ENCODE measurements at places on chromosomes 12 and 14.

DNA sequence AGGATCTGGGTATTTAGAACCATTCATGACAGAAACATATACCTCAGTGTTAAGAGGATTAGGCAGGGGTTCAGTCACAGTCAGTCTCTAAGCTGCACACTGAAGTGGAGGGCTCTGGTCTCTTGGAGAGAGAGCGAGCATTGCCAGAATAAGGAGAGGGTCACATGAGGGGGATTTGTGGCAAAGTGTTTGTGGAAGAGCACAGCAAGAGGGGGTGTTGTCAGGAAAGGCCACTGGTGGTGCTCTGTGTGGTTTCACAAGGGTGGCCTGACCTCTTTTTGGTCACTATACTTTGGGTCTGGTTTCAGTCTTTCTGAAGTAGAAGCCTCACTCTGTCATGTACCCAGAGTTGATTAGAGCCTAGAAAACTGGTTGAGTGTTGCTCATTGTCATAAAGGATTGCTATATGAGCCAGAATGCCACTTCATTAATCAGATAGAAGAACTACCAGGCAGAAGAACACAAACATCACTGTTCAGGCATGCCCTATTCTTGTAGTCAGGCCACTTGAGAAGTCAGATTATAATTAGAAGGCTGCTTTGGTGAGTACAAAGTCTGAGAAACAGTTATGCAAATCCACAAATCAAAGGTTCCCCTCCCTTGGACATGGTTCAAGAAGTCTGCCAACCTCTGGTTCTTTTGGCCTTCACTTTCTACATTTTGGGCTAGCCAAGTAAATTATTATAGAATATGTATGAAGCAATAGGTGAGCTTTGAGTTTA lies 8.4 kb downstream of the TMEM19 start:
- DNase-seq, result no peak

DNA sequence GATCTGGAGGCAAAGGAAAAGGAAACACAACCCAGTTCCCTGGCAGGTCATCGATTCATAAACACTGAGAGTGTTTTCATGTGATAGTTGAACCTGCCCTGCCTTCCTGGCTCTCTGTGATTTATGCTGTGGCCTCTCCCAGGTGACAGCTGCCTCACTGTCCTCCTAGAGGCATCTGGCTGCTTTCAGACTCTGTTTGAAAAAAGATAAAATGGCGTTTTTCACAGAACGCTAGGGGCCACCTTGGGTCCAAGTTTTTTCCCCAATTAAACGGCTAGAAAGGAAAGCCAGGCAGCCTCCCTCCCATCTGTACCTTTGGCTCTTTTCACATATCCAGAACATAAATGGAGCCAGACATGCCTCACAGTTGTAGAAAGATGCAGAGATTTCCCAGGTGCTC lies 252.6 kb upstream of the CCDC196 start:
- DNase-seq, result no peak

DNA sequence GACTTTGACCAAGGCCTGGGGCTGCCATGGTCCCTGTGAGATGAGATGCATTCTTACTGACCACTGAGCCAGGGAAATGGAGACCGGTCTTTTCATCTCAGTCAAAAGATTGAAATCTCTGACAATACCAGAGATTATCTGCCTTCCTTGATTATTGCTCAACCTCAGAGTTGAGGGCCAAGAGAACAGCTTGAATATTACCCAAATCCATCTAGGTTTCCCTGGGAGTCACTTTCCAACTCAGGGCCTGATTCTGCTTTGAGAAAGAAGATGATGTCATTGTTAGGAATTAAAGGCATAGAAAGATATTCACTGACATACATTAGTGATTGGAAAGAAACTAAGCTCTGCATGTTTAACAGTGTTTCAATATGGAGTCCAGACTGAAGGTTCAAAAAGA lies 515.9 kb upstream of the TBX3 start:
- no peak for DNase-seq

DNA sequence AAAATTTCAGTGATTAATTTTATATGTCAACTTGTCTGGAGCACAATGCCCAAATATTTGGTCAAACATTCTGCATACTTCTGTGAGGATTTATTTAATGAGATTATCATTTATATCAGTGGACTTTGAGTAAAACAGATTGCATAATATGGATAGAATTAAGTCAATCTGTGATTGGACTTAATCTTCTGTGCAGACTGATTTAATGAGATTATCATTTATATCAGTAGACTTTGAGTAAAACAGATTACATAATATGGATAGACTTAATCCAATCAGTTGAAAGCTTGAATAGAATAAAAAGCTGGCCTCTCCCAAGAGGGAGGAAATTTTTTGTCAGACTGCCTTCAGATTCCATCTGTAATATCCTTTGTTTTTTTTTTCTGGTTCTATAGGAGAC lies 1413.2 kb downstream of the LRFN5 start:
- no peak for DNase-seq

DNA sequence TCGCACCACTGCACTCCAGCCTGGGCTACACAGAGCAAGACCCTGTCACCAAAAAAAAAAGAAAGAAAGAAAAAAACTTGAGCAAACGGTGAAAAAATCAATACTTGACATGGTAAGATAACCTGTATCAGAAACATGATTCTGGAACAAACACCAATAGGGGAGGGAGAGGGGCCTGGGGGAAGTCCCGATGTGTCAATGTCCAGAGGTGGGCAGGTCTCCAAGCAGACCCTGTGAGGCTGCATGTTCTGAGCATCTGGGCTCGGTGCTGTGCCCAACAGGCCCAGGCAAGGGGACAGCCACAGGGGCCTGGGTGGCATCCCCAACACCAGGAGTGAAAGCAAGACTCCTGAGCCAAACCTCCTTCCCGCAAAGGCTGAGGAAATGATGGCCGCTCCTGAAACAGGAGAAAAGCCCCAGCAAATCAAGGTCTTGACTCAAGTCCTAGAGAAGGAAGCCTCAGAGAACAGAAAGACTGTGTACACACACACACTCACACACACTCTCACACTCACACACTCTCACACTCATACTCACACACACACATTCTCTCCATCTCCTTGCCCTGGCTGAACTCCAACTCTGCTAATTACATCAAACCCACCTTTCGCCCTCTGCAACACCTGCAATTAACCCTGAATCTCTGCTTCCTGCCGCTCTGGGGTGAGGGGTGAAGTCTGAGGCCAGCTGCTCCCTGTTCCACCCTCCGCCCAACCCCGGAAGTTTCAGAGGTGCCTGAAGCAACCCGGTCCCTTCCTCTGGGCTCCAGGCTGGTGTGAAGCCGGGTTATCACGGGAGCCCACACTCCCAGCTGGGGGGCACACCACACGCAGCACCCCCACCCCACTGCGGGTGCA lies 20.4 kb downstream of the CCDC88C start:
- no peak for DNase-seq

- no peak for DNase-seq
Measured at GRCh38 chr12:42969355-42969754, 379.8 kb upstream of the PRICKLE1 start.

DNA sequence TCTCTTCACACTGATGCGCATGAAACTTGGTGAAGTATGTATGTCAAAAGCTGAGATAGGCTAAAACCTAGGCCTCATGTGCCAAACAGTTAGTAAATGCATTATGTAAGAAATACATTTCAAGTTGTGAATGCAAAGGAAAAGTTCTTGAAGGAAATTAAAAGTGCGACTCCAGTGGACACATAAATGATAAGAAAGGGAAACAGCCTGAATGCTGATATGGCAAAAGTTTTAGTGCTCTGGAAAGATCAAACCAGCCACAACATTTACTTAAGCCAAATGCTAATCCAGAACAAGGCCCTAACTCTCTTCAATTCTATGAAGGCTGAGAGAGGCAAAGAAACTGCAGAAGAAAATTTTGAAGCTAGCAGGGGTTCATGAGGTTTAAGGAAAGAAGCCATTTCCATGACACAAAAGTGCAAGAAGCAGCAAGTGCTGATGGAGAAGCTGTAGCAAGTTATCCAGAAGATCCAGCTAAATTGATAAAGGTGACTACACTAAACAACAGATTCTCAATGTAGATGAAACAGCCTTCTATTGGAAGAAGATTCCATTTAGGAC lies 74.2 kb downstream of the GARIN6 start:
- no peak for DNase-seq

DNA sequence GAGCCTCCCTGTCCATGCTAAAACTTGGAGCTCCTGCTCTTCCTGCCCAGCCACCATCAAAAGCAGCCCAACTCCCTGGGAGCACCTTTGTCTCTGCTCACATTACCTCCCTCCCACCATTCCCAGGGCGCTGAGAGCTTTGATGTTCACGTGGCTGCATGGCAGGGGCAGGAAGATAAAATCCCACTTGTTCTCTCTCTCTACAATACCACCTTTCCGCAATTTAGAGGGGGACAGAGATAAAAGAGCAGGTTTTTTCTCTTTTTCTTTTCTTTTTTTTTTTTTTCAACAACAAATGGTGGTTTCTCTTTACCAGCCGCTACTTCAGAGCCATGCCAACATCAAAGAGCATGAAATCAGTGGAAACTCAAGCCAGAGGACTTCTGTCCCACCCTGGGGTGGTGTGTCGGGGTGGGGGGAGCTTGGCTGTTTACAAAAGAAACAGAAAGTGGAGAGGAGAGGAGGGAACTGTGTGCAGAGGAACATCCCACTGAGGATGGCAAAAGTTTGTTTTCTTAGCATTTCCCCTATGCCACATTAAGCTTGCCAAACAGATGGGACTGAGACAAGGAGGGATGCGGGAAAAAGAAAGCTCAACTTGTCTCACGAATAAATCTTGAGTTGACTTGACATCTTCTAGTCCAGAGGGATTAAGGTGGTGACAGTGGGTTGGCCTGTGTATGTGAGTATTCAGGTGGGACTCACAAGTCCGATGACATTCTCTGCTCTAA lies 103.7 kb upstream of the NUDT4 start:
- no peak for DNase-seq

GRCh38 chr12:9919443-9919842 lies 12.7 kb downstream of the CLEC2A start:
- DNase-seq, result no peak

DNA sequence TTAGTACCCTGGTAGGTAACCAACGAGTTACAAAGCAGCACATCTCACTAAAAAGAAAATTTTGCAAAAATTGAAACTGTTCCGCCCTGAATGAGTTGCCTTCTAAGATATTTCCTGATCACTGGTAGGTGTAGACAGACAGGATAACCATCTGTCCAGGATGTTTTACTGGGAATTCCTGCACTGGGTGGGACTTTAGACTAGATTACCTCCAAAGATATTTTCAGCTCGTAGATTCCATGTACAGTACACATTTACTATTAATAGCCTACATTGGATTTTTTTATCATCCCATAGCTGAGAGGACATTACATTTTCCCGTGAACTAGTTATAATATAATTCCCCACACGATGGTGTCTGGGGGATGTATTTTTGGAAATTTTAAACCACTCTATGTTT lies 139.6 kb downstream of the DYRK2 start:
- DNase-seq, result no peak

DNA sequence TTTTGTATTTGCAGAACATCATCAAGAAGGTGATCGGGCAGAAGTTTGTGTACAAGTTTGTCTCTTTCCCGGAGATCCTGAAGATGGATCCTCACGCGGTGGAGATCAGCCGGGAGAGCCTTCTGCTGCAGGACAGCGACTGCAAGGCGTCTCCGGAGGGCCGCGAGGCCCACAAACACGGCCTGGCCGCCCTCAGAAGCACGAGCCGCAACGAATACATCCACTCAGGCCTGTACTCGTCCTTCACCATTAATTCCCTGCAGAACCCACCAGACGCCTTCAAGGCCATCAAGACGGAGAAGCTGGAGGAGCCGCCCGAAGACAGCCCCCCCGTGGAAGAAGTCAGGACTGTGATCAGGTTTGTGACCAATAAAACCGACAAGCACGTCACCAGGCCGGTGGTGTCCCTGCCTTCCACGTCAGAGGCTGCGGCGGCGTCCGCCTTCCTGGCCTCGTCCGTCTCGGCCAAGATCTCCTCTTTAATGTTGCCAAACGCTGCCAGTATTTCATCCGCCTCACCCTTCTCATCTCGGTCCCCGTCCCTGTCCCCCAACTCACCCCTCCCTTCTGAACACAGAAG lies 52.8 kb downstream of the ELK3 start:
- no peak for DNase-seq

GRCh38 chr12:2785017-2785416 lies 9.8 kb upstream of the FKBP4 start:
- DNase-seq, result no peak

DNA sequence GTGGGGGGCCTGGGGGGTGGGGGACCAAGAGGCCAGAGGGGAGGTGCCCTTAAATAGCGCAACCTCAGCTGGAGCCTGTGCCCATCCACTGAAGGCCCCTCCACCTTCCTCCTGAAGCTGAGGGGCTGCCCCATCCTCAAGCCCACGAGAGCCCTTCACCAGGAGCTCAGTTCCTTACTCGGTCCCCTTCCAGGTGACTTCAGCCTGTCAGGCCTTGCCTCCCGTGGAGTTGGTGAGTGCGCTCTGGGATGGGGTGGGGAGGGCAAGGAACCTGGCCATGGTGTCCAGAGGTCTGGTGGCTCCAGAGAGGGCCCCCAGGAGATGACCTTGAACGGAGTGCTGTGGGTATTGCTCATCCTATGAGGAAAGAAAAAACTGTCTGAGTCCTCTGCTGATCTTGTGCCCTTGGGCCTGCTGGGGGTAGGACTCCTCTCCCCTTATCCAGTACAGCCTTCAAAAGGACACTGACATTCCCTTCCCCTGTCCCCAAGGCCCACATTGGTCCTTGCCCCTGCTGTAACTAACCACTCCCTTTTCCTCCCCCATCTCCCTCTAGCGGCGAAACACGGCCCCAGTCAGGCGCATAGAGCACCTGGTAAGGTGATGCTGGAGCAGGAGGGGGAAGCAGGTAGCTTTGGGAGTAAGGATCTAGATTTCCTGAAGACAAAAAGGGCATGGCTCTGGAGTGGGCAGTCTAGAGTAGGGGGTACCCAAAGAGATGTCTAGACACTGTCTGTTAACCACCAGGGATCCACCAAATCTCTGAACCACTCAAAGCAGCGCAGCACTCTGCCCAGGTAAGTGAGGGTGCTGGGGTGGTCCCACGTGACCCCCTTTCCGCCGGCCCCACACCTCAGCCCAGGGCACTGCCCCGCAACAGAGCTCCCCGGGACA lies 3.6 kb downstream of the TNS2 start:
- peak; percentile 40 for DNase-seq

DNA sequence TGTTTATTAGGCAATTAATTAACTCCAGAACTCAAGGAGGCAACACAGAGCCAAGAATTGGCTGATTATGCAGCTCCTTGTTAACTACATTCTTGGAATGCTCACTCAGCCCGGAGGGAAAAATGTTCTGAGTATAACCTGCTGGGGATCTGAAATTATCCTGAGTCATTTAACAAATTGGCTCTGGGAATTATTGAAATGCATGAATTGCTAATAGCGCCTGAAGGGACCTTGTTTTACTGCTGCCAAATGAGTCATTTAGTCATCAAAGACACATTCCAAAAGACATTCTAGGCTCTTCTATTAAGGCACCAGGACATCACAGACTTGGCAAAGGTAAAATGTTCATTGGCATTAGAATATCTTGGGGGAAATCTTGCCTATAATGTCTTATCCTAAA lies 13.0 kb downstream of the TMEM52B start:
- DNase-seq, result no peak

All from central memory CD8-positive, alpha-beta T cell (primary cell).